Activated CD4-positive, alpha-beta T cell treated with anti-CD3 and anti-CD28 coated beads, Interleukin-2, amount 50 U/mL, for 1 hour (primary cell): ENCODE measurements at places on chromosomes 1 and 21.

DNA sequence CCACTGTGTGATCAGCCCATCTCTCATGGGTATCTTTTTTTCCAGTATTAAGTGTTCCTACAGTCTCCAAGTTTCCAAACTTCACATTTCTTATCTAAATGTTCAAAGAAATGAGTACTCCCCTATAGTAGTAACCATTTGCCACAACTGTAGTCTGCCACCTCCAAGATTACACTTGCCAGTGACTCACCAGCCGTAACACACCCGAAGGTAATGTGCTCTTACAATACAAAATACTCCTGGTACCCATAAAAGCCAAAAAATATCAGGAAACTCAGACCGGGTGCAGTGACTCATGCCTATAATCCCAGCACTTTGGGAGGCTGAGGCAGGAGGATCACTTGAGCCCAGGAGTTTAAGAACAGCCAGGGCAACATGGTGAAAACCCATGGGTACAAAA, 20.5 kb upstream of the ZNF496 start:
- DNase-seq: no peak

- DNase-seq: peak; percentile 38
Observed at GRCh38 chr1:87335175-87335884, 6.7 kb downstream of the LMO4 start.

DNA sequence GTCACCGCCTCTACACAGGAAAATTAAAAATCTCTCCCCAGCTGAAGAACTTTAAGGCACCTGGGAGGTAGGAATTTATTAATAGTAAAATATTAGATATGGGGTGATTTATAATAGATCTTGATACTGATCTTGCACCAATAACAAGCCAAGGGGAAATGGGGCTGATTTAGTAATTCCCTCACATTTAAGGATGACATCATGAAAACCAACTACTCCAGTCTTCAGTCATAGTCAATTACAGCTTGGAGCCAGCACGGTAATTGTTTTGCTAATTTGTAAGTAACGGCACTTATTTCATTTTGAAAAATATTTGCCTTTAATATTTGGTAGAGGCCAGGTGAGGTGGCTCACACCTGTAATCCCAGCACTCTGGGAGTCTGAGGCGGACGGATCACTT, 92.8 kb downstream of the TGFBR3 start:
- DNase-seq: no peak

- DNase-seq: no peak
Observed at GRCh38 chr1:92536980-92537884, 50.5 kb upstream of the GFI1 start.

GRCh38 chr1:154769193-154769895, 100.7 kb downstream of the KCNN3 start:
- DNase-seq: no peak

- DNase-seq: no peak
Observed at GRCh38 chr1:14945132-14946010, 208.2 kb upstream of the TMEM51 start.

- no peak for DNase-seq
Observed at GRCh38 chr1:16716691-16717335, 23.5 kb upstream of the RNU1-4 start.

GRCh38 chr1:42044346-42044745, 108.9 kb upstream of the GUCA2B start:
- no peak for DNase-seq

DNA sequence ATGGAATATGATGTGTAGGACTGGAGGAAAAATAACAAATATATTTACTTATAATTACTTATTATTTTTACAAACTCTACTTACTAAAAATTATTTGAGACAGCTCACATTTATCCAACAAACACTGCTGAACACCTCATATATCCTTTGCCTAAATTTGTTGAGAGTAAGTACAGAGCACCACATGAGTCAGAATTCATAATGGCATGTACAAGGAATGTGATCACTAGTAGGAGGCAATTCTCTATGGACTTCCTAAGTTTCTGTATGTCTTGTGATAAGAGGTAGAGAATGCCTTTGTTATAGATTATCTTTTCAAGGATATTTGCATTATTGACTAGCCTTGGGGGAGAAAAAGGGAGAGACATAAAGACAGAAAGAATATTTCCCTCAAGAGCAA, 8.2 kb upstream of the ST6GALNAC3 start:
- DNase-seq: no peak

DNA sequence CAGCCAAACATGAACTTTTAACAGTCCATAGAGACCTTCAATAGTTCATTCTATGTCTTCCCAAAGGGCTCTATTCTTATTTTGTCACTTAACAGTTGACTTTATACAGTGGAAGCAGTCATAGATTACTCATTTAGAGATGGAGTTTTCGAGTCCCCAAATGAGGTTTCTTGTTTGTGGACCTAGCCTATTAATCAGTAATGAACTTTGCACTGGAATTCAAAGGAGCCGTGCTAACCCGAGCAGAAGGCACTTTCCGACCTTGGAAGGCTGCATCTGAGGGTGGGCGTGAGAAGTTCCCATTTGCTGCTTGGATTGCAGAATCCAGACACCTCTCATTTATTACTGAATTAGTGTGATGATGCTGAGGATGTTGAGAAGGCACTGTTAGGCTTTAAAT, 46.4 kb downstream of the TTC39A start:
- DNase-seq: no peak

GRCh38 chr1:54273795-54274163, 73.8 kb downstream of the MRPL37 start:
- no peak for DNase-seq

DNA sequence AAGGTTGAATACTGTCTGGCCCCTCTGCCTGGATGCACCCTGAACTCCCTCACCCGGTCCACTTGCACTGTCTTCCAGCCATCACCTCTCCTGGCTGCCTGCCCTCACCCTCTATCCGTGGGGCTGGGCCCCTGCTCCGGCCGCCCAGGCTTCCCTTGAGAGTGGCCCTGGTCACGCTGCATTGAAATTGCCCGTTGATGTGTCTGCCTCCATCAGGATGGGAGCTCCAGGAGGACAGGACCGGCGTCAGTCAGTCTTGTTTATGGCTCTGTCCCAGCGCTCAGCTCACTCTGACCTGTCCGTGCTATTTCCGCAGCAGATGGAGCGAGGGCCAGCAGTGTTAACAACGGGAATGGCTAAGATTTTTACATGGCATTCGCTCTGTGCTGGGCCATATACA, 34.9 kb downstream of the FOXO6 start:
- DNase-seq: no peak

DNA sequence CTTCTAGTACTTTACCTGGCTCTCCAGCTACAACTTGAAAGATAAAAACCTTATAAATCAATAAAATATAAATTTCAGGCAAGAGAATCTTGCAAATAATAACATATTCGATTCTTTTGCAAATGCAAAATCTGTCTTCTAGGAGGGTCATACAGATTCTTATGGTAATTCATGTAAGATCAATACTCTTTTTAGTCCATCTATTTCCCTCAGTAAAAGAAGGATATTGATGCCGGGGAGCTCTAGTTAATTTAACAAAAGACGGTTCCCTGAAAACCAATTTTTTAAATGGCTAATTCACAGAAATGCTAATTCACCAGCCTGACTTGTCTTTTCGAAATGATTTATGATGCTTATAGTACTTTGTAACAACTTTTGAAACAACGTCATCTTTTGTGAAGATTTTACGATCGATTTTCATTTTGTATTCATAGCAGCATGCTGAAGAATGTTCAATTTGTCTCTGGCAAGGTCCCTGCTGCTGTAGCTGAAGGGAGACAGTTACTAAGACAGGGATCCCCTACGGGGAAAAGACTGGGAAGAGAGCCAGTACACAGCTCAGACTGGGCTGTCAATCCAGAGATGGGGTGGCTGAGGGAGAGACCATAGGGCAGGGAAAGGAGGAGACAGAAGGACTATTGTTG, 90.6 kb upstream of the SPAG17 start:
- DNase-seq: no peak

DNA sequence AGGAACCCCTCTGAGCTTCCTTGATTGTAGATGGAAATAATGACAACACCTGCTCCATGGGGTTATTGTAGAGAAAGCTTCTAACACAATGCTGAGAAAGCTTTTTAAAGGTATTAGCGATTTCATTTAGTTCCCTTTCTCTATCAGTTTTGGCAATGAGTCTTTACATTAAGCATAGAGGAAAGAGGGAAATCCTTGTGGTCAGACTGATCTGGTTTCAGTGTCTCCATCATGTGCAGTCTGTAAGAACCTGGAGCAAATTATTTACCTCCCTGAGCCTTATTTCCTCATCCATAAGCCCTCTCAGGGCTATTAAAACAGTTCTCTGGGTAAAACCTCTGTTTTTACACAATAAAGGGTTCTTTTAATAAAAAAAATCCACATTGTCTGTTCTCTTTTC, 87.5 kb downstream of the FGGY start:
- DNase-seq: no peak

DNA sequence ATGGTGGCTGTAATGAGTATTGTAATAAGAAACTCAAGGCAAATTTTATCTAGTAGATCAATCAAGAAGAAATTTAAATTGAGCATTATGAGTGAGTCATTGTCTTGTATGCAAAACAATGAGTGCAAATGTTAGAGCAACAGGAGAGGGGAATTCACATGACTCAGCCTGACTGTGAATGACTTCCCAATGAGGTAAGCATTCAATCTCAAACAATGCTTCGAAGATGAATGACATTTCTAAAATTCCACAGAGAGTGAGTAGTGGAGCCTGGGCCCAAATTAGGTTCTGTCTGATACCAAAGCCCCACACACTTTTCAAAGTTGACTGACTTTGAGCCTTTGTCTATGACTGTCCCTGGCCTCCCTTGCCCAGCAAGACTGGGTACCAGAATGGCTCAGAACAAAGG, 738.0 kb downstream of the PTPRU start:
- DNase-seq: no peak

GRCh38 chr21:39121600-39122355, 61.5 kb downstream of the PSMG1 start:
- DNase-seq: no peak

GRCh38 chr1:36366091-36366661, 19.5 kb downstream of the STK40 start:
- DNase-seq: peak; percentile 51

- DNase-seq: no peak
Observed at GRCh38 chr1:38576241-38576640, 283.3 kb downstream of the RRAGC start.

DNA sequence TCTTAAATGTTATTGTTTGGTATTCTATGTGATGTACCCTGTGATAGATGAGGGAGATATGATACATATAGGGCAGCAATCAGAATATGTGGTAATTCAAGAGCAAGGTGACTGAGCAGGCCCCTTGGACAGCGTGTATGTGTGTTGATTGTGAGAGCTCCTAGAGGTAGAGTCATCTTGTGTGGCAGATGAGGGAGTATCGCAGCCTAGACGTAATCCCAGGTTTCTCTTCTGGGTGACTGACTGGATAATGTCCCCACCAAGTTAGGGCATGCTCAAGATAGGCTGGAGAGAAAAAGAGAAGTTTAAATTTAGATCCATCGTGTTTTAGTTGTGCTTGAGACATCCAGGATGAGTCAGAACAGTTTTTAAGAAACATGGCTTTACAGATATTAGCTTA, 185.3 kb downstream of the ZP4 start:
- no peak for DNase-seq

- DNase-seq: no peak
Observed at GRCh38 chr1:41882068-41882477, 36.6 kb downstream of the HIVEP3 start.

- DNase-seq: no peak
Observed at GRCh38 chr1:198102454-198102827, 54.4 kb upstream of the NEK7 start.

DNA sequence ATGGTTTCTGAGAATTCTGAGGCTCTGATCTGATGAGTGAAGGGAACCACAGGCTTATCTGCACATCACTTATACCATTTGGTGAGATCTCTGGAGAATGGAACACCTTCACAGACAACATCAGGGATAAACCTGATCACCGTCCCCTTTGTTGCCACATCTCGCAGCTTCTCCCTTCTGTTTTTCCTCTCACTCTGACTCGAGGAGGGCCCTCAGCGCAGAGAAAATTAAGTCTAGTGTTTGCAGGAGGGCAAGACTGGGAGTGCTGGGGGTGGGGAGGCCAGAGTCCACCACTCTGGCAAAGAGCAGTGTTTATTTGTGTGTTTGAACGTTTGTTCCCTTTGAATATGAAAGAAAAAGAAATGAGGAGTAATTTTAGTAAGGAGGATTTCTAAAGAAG, 29.0 kb upstream of the BATF3 start:
- no peak for DNase-seq

- peak; percentile 49 for DNase-seq
Observed at GRCh38 chr1:22131875-22132486, 10.9 kb downstream of the WNT4 start.

DNA sequence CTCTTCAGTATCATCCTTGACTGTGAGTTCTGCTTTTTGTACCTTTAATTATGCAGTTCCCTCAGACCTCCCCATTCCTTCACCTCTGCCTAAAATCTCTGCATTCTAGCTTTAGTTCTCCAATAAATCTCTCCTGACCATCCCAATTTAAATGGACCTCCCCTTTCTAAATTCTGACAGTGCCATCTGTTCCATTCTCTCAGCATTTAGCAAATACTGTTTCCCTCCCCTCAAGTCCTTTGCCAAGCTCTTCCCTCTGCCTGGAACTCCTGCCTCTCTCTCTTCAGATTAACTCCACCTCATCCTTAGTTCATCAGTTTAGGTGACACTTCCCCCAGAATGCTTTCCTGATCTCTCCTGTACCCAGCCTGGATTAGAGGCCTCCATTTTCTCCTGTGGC, 54.0 kb upstream of the JUN start:
- DNase-seq: no peak

DNA sequence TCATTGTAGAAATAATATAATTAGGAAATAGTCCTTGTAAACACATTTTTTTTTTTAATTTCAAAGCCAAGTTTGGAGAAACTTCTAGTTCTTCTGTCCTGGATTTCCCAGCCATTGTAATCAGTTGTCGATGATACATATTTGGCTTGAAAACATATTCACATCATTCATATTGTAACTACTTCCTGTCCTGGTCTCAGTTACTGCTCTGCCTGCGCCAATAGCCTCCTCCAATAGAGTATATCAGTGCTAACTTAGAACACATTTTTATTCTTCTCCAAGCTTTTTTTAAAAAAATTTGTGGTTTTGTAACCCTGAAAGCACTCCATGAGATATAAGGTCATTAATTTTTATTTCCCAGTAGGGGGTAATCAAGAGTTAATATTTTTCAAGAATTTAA, 46.1 kb upstream of the FMO2 start:
- no peak for DNase-seq

DNA sequence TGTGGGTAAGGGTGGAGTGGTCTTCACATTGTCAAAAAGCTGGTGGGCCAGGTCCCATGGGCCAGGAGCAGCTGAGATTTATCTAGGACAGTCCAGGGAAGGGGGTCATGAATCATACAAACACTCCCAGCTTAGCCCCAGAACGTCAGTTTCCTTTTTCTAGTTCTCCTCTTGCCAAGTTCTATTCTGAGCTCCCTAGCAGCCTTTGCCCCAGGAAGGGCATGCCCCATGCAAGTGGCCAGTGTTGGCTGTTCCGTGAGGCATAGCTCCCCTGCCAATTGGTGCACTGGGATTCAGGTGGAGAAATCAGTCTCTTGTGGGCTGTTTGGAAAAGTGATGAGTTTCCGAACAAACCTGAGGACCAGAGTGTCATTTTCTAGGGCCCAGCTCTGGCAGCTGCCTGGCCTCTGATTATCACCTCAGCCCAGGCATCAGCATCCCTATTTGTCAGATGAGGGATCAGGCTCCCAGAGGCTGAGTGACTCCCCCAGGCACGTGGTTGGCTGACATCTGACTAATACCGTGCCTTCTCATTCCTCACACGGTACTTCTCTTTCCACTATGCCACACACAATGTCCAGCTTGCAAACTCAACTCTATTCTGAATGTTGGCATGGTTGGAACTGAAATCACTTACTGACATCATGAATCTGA, 14.2 kb upstream of the MYOM3 start:
- no peak for DNase-seq

GRCh38 chr1:222898191-222898527, 83.3 kb downstream of the DISP1 start:
- DNase-seq: no peak
